ENCODE measurements at places on chromosomes 6 and 20.

- no peak for DNase-seq
These were observed 99.5 kb downstream of the FOXO3 start for GRCh38 chr6:108660251-108660650.

- no peak for DNase-seq
These were observed 691.8 kb downstream of the QKI start for GRCh38 chr6:164106345-164106769.

- no peak for DNase-seq
These were observed 112.5 kb upstream of the STMND1 start for GRCh38 chr6:16989382-16989781.

DNA sequence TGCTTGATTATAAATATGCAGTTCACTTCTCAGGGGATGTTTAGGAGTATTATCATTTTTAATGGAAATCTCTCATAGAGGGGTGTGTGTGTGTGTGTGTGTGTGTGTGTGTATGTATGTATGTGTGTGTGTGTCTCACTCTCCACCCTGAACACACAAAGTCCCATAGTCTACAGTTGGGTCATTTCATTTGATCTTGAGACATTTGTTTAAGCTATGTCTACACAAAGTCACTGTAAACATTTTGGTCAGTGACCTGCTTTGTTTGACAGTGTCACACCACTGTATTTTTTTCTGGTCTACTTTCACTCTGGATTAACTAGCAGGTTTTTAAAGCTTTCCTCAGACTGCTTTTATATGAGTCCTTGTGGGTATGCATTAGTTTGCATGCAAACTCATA is 215.2 kb downstream of the GRIK2 start:
- no peak for DNase-seq

GRCh38 chr20:3705970-3706739 is 6.2 kb downstream of the SIGLEC1 start:
- no peak for DNase-seq

DNA sequence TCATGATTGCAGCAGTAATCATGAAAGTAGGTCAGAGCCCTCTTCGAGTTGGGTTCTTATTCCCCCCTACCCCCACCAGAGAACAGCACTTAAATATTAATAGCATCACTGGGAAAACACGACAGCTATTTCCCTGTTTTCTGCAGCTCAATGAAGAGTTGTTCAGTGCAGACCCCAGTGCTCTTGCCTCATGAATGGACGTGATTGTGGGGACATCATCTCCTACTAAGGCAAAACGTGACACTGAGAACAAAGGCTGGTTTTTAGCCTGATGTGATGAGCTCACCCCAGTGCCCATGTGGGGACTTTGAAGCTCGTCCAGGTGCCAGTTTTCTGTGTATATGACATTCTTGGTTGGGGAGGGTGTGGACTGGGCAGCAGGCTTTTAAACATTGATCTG is 105.9 kb downstream of the SLC35F1 start:
- no peak for DNase-seq

- no peak for DNase-seq
These were observed 3.0 kb upstream of the WFDC10A start for GRCh38 chr20:45626540-45626939.

- no peak for DNase-seq
These were observed 207.3 kb downstream of the OTOR start for GRCh38 chr20:16955462-16955861.

GRCh38 chr6:16058929-16059345 is 69.9 kb upstream of the MYLIP start:
- DNase-seq = no peak

DNA sequence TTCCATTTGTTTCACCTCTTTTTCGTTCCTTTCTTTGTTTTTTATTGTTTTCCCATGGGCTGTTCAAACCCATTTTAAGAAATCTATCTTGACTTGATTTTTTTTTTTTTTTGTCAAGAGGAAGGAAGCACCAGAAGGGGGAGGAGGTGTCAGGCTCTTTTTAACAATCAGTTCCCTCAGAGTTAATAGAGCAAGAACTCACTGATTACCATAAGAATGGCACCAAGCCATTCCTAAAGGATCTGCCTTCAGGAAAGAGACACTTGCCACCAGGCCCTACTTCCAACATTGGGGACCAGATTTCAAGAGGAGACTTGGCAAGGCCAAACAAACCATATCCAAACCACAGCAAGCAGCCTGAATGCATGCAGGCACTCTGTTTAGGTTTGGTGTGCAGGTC is 168.0 kb downstream of the OTOR start:
- no peak for DNase-seq

DNA sequence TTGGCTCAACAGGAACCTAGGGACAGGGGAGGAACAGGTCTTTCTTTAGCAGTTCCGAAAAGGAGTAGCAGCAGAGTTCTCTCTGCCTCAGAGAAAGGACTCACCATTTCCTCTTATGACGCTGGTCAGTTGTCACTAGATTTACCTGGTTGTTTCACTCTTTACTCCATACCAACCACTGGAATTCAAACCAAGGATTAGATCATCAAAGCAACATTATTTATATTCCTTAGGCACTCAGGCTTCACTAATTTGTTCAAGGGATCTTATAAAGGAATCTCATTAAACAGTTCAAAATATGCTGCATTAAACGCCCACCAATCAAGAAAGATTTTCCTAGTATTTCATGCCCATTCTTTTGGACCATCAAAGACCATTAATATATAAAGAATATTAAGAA is 1129.5 kb upstream of the MAP3K7 start:
- no peak for DNase-seq

DNA sequence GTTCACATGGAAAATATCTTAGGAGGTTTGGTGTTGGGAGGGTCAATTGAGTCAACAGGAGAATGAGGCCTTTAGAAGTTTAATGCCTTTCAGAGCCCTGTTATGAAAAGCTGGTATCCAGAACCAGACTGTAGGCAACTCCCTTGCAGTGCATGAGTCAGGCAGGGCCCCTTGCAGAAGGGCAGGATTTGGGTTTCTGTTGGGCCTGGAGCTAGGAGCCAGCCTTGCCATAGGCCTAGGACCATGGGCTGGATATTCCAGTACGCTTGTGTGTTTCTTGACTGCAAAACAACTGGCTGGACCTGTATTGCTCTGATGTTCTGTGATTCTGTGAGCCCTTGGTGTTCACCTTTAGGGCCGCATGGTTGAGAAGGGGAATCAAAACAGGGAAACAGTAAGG is 350.9 kb upstream of the PRND start:
- no peak for DNase-seq

DNA sequence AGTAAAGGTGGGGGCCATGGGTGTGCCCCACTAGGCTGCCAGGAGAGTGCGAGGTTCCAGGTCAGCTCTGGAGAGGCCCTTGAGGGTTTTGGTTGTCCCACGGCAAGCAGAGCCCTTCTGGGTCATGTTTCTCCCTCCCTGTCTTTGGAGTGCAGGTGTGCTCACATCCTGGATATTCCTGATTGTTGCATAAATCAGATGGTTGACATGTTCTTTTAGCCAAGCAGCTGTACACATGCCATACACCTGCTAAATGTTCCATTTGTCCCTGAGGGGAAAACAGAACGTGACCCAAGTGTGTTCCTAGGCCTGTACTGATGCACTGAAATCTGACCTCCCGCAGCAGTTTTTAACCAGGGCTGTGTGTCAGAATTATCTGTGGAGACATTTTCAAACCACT is 77.5 kb upstream of the BEND3 start:
- DNase-seq = no peak

- peak; percentile 87 for DNase-seq
These were observed at the start of gene RING1 for GRCh38 chr6:33208091-33208967. TSS of gene RING1 (plus strand) at chr6:33208500. CDS start at chr6:33208823, 323 bp downstream.

DNA sequence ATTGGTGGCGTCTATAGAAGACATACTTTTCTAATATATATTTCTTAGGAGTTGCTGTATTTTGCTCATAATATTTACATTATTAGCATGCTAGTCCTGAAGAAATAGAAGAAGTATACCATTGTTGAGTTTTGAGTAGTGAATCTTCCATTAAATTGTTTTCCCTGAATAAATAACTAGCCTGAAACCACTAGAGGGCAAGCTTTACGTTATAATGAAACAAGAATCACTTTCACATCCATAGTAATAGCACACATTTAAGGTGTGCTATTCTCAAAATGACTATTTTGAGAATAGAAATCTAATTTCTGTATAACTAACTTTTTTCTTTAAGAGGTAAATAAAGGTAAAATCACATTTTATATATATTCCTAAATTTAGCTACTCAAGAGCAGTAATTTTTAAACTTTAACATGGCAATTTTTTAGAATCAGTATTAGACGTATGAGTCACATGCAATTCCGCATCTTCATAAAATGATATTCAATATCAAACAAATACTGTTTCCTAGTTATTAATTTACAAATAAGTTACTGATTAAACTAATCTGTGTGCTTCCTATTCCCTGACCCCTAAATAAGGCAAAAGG is 213.2 kb upstream of the MANEA start:
- DNase-seq = no peak

- no peak for DNase-seq
These were observed 250.9 kb downstream of the TPBG start for GRCh38 chr6:82614518-82614917.

DNA sequence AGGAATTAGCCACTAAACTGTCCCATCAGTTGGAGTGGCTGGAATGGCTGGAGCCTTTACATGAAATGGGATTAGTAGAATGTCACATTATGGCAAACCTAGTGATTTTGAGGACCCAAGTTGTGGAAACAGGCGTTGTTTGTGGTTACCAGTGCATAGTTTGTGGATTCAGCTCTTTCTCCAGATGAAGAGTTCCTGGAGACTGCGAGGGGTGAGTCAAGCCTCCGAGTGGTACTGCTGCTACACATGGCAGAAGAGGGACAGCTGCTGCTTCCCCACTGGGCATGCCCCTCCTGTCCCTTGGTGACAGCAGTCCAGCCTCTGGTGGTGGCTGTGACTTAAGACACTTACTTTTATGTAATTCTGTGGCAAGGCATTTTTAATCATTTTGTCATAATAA is 94.2 kb upstream of the SCP2D1 start:
- no peak for DNase-seq

GRCh38 chr6:68126089-68126749 is 508.9 kb upstream of the ADGRB3 start:
- no peak for DNase-seq

DNA sequence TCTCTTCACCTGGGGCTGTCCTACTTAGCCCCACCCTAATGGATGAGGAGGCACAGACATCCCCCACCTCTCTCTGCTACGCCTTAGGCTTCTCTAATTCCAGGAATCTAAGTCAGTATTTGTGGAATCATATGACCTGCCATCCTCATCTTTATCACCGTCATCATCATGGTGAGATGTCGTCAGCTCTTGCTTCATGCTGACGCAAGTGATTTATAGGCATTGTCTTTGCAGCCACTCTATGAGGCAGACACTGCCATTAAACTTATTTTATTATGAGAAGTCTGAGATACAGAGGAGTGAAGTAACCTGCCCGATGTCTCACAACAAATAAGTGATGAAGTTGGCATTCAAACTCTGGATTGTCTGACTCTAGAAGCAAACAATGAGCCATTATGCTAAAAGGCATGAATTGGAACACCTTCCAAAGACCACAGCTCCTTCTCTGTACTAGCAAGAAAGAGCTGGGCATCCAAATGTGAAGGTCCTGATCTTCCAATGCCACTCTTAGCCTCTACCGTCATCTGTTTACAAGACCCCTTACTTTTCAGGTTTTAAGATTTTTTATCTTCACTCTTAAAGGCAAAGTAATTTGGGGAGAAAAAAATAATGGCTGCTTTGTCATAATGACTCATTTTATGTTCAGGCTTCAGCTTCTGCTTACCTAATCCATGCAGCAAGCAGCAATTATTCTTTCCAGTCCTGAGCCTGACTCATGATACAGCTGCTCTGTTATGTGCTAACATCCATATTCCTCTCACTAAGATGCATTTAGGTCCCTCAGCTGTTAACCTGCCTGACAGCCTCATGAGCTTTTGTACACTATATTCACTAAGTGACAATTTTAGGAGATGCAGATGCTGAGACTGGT is 113.7 kb upstream of the BCLAF1 start:
- DNase-seq = no peak

GRCh38 chr20:58175425-58175824 is 53.0 kb downstream of the ANKRD60 start:
- no peak for DNase-seq

DNA sequence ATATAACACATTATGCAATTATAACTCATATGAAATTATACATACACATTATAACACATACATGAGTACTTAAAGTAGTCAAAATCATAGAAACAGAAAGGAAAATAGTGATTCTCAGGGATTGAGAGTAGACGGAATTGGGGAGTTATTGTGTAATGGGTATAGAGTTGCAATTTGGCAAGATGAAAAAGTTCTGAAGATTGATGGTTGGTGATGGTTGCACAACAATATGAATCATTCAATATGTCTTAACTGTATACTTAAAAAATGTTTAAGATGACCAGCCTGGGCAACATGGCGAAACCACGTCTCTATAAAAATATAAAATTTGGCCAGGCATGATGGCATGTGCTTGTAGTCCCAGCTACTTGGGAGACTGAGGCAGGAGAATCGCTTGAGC is 372.7 kb downstream of the CDKAL1 start:
- no peak for DNase-seq

GRCh38 chr20:37945091-37945547 is 42.2 kb downstream of the VSTM2L start:
- DNase-seq = peak; percentile 53

DNA sequence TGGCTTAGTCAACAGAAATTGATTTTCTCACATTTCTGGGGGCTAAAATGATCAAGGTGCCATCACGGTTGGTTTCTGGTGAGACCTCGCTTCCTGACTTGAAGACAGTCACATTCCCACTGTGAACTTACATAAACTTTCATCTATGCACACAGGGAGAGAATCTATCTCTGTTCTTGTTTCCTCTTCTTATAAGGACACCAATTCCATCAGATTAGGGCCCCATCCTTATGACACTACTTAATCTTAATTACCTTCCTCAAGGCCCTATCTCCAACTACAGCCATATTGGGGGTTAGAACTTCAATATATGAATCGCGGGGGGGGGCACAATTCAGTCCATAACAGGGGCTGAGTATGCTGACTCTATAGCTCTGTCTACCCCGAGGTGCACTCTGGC is 10.6 kb upstream of the SCGN start:
- DNase-seq = no peak

GRCh38 chr6:165055231-165055630 is 254.2 kb downstream of the C6orf118 start:
- no peak for DNase-seq

DNA sequence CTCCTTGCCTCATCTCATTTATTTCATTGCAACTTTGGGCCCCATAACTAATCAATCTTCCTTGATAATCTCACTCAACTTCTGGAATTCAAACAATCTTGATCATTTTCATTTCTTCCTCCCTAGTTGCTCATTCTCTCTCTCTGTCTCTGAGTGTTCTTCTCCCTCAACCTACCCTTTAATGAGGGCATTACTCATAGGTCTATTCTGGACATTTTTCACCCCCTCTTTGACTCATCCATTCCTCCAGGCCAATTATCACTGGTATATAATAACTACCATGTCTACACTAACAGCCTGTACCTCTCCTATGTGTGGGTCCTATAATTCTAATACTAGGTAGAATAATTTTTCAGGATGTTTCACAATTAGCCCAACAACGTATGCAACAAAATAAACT is 78.8 kb downstream of the COL21A1 start:
- DNase-seq = no peak

- no peak for DNase-seq
These were observed 24.7 kb upstream of the ASXL1 start for GRCh38 chr20:32333181-32333987.
